ENCODE measurements at places on chromosomes 5 and 9.

GRCh38 chr5:142931896-142932686 lies 161.9 kb downstream of the ARHGAP26 start:
- no peak for DNase-seq

- no peak for DNase-seq
Observed at GRCh38 chr9:28688172-28688571, 1114.9 kb upstream of the C9orf72 start.

GRCh38 chr5:65391591-65391990 lies 90.1 kb downstream of the ADAMTS6 start:
- DNase-seq: no peak

GRCh38 chr9:96751815-96752214 lies 26.1 kb downstream of the ZNF510 start:
- DNase-seq: no peak

DNA sequence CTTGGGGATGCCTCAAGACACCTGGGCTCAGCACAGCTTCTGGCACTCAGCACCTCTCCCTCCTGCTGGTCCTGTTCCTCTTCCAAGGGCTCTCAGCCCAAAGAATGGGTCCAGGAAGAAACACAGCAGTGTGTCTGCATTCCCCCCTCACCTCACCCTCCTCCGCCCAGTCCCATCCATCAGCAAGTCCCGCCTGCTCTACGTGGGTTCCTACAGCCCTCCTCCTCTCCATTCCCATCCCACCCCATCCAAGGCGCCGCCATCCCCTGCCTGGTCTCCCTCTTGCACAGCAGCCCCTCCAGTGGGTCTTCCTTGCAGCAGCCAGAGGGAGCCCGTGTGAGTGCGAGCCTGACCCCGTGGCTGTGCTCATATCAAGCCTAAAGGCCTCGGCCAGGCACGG lies 52.3 kb upstream of the RPL26L1 start:
- no peak for DNase-seq

GRCh38 chr5:62727861-62728260 lies 149.2 kb downstream of the LRRC70 start:
- no peak for DNase-seq

GRCh38 chr9:36969216-36969771 lies 64.8 kb downstream of the PAX5 start:
- DNase-seq: no peak
